Omental fat pad (tissue), 4 donors: ENCODE measurements at places on chromosomes 1 and 21. TPM values are rescaled to one million over a fixed set of nuclear protein-coding genes. Genes with fewer than 3 reads are reported as not detected.

- DNase-seq, result no peak
Observed at GRCh38 chr1:3762873-3763228, 9.7 kb upstream of the SMIM1 start.

DNA sequence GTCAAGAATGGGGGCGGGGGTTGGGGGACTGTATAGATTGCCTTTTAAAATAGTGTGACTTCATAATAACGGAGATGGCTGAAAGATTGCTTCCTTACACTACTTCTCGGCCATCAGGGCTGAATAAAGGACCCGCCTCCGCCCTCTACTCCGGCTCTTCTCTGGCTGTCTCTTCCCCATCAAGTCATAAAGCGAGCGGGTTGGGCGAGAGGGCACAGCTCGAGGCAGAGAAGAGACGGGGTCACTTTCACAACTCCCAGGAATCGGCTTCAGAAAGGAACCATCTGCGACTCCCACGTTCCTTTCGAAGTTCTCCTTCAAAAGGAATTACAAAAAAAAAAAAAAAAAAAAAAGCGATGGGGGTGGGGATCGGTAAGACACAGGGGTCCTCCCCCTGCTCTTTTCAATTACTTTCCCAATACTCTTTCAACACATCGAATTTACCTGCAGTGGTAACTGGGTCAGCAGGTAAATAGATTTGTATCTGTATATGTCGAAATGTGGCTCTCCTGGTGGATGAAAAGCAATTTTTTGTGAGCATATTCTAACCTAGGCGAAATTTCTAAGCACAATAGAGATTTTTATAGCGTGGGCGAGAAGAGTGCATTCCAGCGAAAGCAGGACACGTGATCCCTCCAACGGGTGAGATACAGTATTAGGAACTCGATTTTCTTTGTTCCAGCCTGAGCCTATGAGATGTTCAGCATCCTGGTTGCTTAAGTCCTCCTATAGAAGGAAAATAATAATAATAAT, 2.0 kb downstream of the LRRC7 start:
- DNase-seq, result no peak

- DNase-seq, result no peak
Observed at GRCh38 chr1:162206749-162207635, 137.5 kb downstream of the NOS1AP start.

- no peak for DNase-seq
Observed at GRCh38 chr1:44339731-44340130, 15.3 kb downstream of the ERI3 start.

Gene GCSAML
- 2.3 TPM for total RNA-seq

Gene CHD5
- total RNA-seq, result 0.19 TPM

Gene APCS
- not detected for total RNA-seq
